ENCODE measurements at places on chromosomes 11 and 22. TPM values are rescaled to one million over a fixed set of nuclear protein-coding genes. Genes with fewer than 3 reads are reported as not detected.

GRCh38 chr22:35812600-35812999 lies 94.9 kb downstream of the APOL5 start:
- no peaks in the 10 kb centered on the region for H3K36me3 ChIP-seq
- H3K27me3 ChIP-seq: no peaks in the 10 kb centered on the region
- H3K27ac ChIP-seq: no peak overlapping the region
- no peak for DNase-seq
- no peaks in the 10 kb centered on the region for H3K4me1 ChIP-seq

GRCh38 chr11:5684036-5684645 lies 733 bp downstream of the TRIM5 start:
- no peaks in the 10 kb centered on the region for H3K27me3 ChIP-seq
- H3K27ac ChIP-seq: peak overlapping the region; percentile 97
- H3K4me1 ChIP-seq: no peaks in the 10 kb centered on the region
- peak; percentile 16 for DNase-seq
- H3K36me3 ChIP-seq: no peaks in the 10 kb centered on the region

GRCh38 chr11:13784855-13785254 lies 116.4 kb downstream of the FAR1 start:
- H3K27ac ChIP-seq: no peak overlapping the region
- peaks cover 7% of the 10 kb centered on the region for H3K4me1 ChIP-seq
- H3K4me3 ChIP-seq: no peak overlapping the region
- H3K27me3 ChIP-seq: no peaks in the 10 kb centered on the region
- H3K36me3 ChIP-seq: no peaks in the 10 kb centered on the region

DNA sequence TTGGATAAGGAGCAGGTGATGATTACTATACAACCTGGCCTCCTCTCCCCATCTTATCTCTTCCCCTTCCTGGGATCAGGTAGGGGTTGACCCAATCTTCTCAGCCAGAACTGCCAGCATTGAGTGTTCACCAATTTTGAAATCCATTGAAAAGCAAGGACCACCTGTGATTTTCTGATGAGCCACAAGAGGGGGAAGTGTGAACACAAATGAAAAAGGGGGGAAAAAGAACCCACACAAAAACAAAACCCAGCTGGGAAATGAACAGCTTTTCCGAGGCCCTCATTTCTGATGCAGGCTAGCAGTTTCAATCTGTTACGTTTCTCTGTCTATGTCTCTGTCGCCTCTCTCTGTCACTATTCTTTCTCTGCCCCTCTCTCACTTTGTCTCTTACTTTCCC lies 161.9 kb downstream of the INSC start:
- no peaks in the 10 kb centered on the region for H3K27me3 ChIP-seq
- H3K27ac ChIP-seq: no peak overlapping the region
- DNase-seq: peak; percentile 24

DNA sequence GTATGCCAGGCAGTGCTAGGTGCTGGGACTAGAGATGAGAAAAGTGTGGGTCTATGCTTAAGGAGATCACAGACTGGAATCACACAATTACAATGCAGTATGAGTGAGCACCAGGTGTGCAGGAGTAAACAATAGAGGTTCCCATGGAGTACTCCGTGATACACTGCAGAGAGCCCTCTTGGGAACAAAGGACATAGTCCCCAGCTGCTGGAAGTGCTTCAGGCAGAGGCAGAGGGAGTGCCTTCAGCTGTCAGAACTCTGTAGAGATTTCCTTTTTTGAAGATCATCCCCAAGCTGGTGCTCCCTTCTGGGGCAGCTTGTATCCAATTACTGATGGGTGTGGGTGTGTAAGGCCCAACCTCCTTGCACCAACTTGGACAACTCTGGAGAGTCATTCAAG lies 143.5 kb upstream of the PLET1 start:
- H3K27ac ChIP-seq: no peak overlapping the region
- H3K4me3 ChIP-seq: no peak overlapping the region
- no peaks in the 10 kb centered on the region for H3K36me3 ChIP-seq
- DNase-seq: no peak
- no peaks in the 10 kb centered on the region for H3K4me1 ChIP-seq
- peaks cover 12% of the 10 kb centered on the region for H3K27me3 ChIP-seq

GRCh38 chr11:11620921-11621572 lies 758 bp downstream of the GALNT18 start:
- peaks cover 9% of the 10 kb centered on the region for H3K4me1 ChIP-seq
- DNase-seq: peak; percentile 61
- peak overlapping the region; percentile 30 for H3K4me3 ChIP-seq

DNA sequence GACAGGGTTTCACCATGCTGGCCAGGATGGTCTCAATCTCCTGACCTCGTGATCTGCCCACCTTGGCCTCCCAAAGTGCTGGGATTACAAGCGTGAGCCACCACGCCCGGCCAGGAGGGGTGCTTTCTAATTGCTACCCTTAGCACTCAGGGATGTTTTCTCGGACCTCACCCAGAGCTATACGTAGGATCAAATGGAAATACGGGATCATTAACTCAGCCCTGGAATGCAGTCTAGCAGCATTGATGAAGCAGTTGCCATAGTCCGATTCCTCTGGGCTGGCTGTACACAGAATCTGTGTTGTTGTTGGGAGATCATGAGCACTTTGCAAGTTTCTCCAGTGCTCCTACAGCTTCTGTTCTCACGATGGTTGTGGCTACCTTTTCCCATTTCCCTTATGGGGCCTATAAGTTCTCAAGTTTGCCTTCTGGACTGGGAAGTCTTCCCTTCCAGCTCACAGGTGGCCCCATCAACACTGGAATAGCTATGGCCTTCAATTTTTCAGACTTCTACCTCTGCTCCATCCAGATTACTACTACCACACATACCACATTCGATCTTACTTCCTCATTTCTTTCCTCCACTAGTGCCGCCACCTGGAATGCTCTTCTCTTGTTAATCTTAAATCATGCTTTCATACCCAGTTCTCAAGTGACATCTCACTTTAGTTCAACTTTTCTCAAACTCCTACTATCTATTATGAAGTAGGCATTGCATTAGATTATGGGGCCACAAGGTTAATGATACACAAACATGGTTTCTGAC lies 16.1 kb upstream of the PCF11 start:
- DNase-seq: no peak
- H3K27me3 ChIP-seq: no peaks in the 10 kb centered on the region
- H3K36me3 ChIP-seq: no peaks in the 10 kb centered on the region
- H3K4me3 ChIP-seq: no peak overlapping the region
- H3K4me1 ChIP-seq: no peaks in the 10 kb centered on the region
- no peak overlapping the region for H3K27ac ChIP-seq

GRCh38 chr11:44950031-44950624 lies 555 bp downstream of the TP53I11 start:
- H3K36me3 ChIP-seq: no peaks in the 10 kb centered on the region
- peak; percentile 60 for DNase-seq
- peak overlapping the region; percentile 64 for H3K27ac ChIP-seq
- peaks cover 10% of the 10 kb centered on the region for H3K4me1 ChIP-seq
- peak overlapping the region; percentile 85 for H3K4me3 ChIP-seq

DNA sequence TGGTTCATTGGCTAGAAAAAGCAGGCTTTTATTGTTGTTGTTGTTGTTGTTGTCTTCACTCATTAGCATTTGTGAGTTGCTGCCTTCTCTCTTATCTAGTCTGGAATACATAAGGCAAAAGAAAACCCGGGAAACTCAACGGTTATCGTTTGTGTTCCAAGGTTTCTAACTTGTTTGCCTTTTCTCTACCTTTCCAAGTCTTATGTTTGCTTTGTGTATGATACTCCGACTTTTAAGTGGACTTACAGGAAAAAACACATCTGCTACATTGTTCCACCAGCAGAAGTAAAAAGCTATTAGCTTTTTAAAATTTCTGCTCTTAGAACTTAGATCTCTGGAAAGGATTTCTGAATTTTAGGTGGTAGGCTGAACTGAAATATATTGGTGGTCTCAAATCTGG lies 27.0 kb upstream of the HIKESHI start:
- H3K27me3 ChIP-seq: no peaks in the 10 kb centered on the region
- no peak overlapping the region for H3K27ac ChIP-seq
- no peaks in the 10 kb centered on the region for H3K36me3 ChIP-seq
- H3K4me1 ChIP-seq: no peaks in the 10 kb centered on the region
- no peak overlapping the region for H3K4me3 ChIP-seq

DNA sequence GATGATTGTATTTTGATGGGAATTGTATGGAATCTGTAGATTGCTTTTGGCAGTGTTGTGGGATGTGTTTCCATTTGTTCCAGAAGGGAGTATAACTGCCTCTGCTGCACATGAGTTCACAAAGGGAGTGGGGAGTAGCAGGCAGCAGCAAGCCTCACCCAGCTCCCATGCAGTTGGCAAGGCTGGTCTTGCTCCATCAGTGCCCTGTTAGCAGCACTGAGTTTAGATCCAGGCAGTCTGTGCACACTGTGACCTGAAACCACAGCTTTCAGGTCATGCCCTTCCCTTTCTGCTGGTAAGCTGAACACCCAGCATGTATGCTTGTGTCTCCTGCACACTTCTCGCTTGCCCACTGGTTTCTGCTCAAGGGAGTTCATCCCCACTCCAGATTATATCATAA lies 3.7 kb upstream of the NUCB2 start:
- H3K27ac ChIP-seq: no peak overlapping the region
- no peak for DNase-seq
- H3K4me3 ChIP-seq: no peak overlapping the region
- H3K27me3 ChIP-seq: no peaks in the 10 kb centered on the region
- peaks cover 4% of the 10 kb centered on the region for H3K4me1 ChIP-seq

DNA sequence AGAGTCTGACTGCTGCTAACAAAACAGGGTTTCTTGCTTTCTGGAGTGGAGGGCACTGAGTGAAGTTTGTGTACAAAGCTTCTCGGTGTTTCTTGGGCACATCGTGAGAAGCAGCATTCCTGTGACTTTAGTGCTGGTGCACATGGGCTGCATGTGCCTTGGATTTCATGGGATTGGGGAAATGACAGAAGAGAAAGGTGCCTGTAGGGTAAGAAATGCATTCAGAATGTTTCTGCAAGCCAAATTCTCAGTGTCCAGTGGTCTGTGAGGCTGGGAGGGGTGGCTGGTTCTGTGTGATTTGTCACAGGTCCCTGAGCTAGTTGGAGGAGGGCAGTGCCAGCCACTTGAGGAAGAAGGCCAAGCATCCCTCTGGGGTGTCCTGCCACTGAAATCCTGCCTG lies 404.2 kb upstream of the NARS2 start:
- H3K4me3 ChIP-seq: no peak overlapping the region
- no peak for DNase-seq
- H3K27me3 ChIP-seq: no peaks in the 10 kb centered on the region
- H3K27ac ChIP-seq: no peak overlapping the region
- H3K4me1 ChIP-seq: no peaks in the 10 kb centered on the region

- no peaks in the 10 kb centered on the region for H3K4me1 ChIP-seq
- H3K4me3 ChIP-seq: no peak overlapping the region
- no peaks in the 10 kb centered on the region for H3K36me3 ChIP-seq
- no peaks in the 10 kb centered on the region for H3K27me3 ChIP-seq
- DNase-seq: no peak
- H3K27ac ChIP-seq: no peak overlapping the region
These were observed 99.3 kb upstream of the RRM1 start for GRCh38 chr11:3995307-3995706.

- H3K27me3 ChIP-seq: no peaks in the 10 kb centered on the region
- no peak overlapping the region for H3K27ac ChIP-seq
- no peak for DNase-seq
- H3K4me1 ChIP-seq: no peaks in the 10 kb centered on the region
These were observed 10.8 kb upstream of the CYP2R1 start for GRCh38 chr11:14902650-14903350.

The MOGAT2 gene
- total RNA-seq: 3.2 TPM

The OR51B5 gene
- total RNA-seq: 0.20 TPM

The BUD13 gene
- 12.6 TPM for total RNA-seq

The OR2AG1 gene
- total RNA-seq: not detected

The KRTAP5-1 gene
- not detected for total RNA-seq

All from hepatocyte (in vitro differentiated cells).